Fibroblast of upper back skin (primary cell): ENCODE measurements at places on chromosomes 5 and 9.

DNA sequence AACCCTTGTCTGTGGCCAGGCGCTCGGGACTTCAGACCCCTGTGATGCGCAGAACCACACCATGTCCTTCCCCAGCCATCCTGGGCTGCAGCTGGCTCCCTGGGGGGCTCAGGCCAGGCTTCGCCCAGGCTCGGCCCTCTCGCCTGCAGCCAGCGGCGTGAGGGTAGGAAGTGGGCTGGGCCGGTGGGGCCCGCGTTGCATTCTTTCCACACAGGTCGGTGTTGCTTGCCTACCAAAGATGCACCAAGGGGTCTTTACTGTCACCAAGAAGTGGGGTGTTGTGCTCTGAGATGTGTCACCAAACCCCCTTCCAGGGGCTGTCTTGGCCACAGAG is 48.3 kb upstream of the RNF130 start:
- no peak for DNase-seq

DNA sequence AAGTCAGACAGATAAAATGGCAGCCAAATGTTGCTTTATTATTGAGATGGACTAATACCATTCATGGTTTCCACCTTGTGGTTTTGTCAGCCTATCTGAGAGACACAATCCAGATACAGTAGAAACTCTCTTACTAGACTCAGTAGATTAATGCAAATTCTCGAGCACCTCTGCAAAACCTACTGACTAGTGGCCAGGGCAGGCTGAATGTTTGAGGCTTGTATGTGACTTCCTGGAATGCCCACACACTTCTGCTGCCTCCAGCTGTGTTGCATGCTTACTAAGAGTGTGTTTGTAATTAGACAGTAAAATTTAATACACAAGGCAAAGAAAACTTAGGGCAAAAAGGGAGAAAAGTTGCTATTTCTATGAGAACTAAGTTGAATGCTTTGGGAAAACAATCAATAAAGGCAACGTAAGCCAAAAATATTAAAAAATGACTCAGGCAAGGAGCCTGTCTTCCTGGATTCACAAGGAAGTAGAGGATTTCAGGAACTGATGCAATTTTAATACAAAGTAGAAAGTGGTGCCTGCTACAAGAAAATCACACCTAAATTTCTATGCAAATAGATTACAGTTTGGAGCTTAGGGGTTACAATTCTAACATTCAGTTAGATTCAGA is 30.2 kb upstream of the CCNG1 start:
- DNase-seq, result peak; percentile 61

DNA sequence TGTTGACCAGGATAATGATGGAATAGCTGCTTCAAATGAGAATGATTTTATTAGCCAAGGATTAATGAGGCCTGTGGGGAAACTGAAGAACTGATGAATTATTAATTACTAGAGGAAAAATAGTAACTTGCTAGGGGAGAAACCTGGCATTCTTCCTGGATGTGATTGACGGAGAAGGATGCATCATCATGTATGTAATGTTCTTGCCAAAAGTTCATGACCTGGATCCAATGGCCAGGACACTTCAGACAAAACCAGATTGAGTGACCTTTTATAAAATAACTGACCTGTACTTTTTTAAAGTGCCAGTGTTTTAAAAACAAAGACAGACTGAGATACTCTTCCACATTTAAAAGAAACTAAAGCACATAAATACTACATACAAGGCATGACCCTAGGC is 23.7 kb downstream of the KIAA1191 start:
- no peak for DNase-seq

GRCh38 chr5:35788724-35789123 is 68.0 kb upstream of the IL7R start:
- no peak for DNase-seq

- DNase-seq, result peak; percentile 63
Measured at GRCh38 chr9:27090711-27091110, 18.3 kb upstream of the TEK start.
